ENCODE measurements at places on chromosomes 11 and 22. TPM values are rescaled to one million over a fixed set of nuclear protein-coding genes. Genes with fewer than 3 reads are reported as not detected.

The POLR2L gene
- total RNA-seq: 254 TPM

The CYP2D6 gene
- not detected for total RNA-seq

The SUSD2 gene
- total RNA-seq: 0.57 TPM

The DNAJB13 gene
- total RNA-seq: not detected

DNA sequence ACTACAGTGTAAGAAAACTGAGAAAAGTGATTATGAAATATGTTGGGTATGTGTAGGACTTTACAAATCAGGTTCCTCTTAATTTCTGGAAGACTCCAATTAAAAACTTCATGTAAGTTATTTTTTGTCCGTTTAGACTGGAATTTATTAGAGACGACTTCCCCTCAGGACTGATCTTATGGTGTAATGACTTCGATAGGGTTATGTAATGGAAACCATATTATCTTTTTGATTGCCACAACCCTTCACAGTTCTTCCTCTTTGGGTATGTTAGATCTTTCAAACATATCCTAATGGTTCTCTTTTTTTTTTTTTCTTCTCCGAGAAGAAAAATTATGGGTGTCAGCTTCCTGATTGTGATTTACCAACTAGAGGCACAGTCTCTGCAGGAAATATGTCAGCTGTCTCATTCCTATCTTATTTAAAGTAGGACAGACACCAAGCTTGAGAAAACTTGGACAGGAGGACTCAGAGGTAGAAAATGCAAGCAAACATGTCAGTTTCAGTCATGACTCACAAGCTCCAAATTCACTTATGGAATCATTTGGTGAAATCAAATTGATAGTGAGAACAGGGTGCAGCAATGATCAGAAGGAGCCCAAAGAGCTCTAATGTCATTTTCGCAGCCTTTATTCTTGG, 11.1 kb upstream of the LDLRAD3 start:
- no peak overlapping the region for H3K27ac ChIP-seq
- DNase-seq: no peak
- H3K27me3 ChIP-seq: no peaks in the 10 kb centered on the region
- peaks cover 6% of the 10 kb centered on the region for H3K4me1 ChIP-seq
- H3K36me3 ChIP-seq: no peaks in the 10 kb centered on the region

- no peak overlapping the region for H3K27ac ChIP-seq
- H3K36me3 ChIP-seq: no peaks in the 10 kb centered on the region
- H3K27me3 ChIP-seq: no peaks in the 10 kb centered on the region
- no peak for DNase-seq
Measured at GRCh38 chr11:122342089-122342744, 226.2 kb upstream of the BLID start.

- H3K27ac ChIP-seq: peak overlapping the region; percentile 73
- H3K4me1 ChIP-seq: peaks cover 24% of the 10 kb centered on the region
- DNase-seq: peak; percentile 63
- H3K4me3 ChIP-seq: no peak overlapping the region
- H3K27me3 ChIP-seq: no peaks in the 10 kb centered on the region
- H3K36me3 ChIP-seq: peaks cover 21% of the 10 kb centered on the region
Measured at GRCh38 chr22:23305922-23306374, 125.6 kb downstream of the BCR start.

GRCh38 chr11:99418927-99419720, 398.4 kb downstream of the CNTN5 start:
- H3K4me1 ChIP-seq: no peaks in the 10 kb centered on the region
- no peak overlapping the region for H3K4me3 ChIP-seq
- H3K36me3 ChIP-seq: no peaks in the 10 kb centered on the region
- no peak for DNase-seq
- H3K27ac ChIP-seq: no peak overlapping the region

Data from heart right ventricle (tissue), 16 donors.